ENCODE measurements at places on chromosomes 5 and 9. TPM values are rescaled to one million over a fixed set of nuclear protein-coding genes. Genes with fewer than 3 reads are reported as not detected.

- no peak for DNase-seq
Observed at GRCh38 chr5:96751203-96752169, 56.3 kb downstream of the ERAP1 start.

GRCh38 chr5:124444147-124444775 lies 302.2 kb downstream of the ZNF608 start:
- DNase-seq = no peak

Gene PRR16
- total RNA-seq = 4.4 TPM

DNA sequence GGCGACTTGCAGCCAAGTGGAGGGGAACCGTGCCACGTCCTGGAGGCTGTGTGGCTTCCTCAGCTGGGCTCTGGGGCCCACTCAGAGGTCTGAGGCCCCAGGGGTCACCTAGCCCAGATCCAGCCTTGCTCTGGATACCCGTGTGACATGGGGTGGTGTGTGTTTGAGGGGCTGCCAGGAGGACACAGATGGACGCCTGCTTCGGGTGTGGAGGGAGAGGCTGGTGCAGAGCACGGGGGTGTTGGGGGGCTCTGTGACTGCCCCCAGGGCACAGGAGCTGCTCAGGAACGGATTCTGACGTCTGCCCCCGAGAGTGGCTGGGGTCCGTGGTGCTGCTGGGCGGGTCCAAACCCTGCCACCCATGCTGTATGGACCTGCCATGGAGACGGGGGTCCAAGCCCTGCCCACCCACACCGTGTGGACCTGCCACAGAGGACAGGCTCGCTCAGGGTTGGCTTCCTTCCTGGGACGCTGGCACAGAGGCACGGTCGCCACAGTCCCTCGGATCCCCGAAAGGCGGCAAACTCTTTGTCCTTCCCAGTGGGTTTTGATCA lies 10.5 kb downstream of the INPP5E start:
- no peak for DNase-seq

DNA sequence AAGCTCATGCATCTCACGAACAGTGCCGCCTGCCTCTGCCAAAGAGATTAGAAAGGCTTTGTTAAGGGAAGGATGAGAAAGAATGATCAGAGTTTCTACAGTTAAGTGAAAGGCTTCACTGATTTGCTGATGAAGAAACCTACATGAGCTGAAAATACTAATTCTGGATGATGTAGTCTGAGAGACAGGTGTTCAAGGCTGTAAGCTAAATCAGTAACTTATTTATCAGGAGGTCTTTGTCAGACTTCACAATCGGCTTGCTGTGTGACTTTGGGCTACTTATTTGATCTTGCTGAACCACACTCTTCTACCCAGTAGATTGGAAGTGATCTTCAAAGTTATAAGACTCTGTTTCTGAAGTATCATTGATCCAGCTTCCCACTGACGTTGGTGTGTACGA lies 264.2 kb downstream of the RAB3C start:
- DNase-seq = no peak

Gene SLC23A1
- not detected for total RNA-seq

DNA sequence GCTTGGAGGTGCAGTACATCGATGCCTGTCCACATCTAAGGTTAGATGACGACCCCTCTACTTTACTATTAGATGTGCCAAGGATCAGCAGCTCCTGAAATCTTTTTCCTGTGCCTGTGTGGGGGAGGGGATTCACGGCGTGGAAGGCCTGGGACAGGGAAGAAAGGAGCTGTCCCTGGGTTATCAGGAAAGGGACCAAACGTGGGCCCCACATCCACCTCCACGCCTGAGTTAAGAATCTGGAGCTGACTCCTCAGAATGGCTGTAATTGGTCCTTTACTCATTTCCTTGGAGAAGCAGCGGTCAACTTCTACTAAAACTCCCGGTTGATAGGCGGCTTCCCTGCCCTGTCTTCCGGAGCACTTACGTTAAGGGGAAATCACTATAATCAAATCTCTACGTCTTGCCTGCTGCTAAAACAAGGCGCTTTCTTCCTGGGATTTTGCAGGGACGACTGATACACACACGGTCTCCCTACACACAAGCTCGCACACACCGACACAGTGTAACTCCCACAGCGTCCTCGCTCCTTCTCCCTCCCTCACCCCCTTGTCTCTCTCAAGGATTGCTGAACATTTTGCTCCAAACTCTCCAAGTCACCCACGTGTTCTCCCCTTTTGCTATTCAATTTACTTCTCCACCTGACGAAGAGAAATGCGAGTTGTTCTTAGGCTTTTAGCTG lies 1.4 kb downstream of the PDE4D start:
- no peak for DNase-seq

Gene CORO2A
- total RNA-seq = 0.36 TPM

GRCh38 chr9:84170521-84171141 lies 169.9 kb downstream of the SLC28A3 start:
- DNase-seq = peak; percentile 93

Gene CXCL14
- 0.18 TPM for total RNA-seq

DNA sequence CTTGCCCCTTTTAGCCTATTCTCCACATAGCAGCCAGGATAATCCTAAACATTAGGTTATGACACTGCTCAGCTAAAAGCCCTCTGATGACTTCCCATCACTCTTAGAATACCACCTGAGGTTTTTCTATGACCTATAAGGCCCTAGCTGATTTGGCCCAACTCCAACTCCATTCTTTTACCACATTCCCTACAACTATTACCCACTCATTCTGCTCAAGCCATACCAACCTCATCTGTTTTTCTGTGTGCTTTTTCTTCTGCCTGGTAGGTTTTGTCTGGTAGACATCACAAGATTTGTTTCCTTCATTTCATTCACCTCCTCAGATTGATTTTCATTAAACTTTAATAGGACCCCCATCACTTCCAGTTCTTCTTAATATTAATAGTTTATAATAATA lies 12.5 kb upstream of the FCHO2 start:
- DNase-seq = no peak

DNA sequence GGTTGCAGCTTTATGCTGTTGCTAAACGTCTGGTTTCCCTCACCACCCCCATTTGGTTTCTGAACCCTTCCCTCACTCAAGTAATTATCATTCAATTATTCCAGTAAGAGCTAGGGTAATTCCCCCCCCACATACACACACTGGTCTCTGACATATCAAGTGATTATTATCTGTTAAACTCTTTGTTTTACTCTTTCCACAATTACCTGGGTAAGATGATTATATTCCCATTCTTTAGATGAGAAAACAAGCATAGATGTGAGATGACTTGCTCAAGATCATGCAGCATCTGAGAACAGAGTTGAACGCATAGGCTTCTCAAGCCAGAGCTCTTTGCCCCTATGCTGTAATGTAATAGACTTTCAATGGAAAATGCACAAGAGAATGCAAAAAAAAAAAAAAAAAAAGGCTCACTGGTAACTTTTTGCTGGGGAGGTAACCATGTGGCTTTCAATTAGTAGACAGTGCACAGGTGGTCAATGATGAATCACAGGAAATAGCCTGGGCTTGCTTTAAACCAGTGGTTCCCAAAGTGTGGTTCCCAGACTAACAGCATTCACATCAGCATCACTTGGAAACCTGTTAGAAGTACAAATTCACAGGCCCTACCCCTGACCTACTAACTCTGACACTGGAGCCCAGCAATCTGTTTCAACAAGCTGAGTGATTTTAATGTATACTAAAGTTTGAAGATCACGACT lies 87.6 kb downstream of the PIK3R1 start:
- no peak for DNase-seq

DNA sequence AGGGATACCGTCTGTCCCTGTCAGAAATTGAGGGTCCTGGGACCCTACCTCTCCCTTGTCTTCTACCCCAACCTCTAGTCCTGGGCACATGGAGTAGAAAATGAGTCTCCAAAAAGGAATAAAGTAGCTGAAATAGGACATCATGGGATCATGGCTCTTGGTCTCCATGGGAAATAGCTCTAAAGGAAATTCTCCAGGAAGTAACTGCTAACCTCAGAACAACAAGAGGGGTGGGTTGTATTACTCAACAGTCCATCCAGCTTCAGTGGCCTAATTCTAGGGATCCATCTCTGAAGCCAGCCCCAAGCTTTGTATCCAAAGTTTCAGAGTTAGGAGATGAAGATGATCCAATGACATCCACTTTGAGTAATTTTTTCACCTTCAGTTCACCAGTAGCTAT lies 11.0 kb upstream of the RUSC2 start:
- DNase-seq = no peak

GRCh38 chr9:120696551-120697230 lies 17.6 kb downstream of the MEGF9 start:
- DNase-seq = no peak

DNA sequence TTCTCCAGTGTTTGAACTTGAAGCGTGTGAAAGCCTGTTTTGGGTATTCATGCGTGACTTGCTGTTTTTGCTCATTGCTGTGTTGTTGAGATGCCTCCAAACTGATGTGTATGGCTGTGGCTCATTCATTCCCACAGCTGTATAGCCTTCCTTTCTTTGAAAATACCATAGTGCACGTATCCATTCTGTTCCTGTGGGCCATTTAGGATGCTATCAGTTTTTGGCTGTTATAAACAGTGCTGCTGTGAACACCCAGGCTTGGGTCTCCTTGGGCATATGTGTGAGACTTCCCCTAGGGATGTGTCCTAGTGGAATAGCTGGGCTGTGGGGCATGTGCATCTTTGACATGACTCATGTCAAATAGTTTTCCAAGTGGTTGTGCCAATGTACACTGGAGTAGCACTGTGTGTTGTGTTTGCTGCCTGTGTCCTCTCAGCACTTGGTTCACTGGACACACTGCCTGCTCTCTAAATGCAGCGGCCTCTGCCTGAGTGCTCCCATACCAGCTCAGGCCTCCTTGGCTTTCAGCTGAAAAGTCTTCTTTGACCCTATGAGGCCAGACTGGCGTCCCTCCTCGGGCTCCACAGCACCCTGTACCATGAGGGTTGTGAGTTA lies 102.6 kb upstream of the TBC1D2 start:
- DNase-seq = peak; percentile 50

Gene KCNV2
- total RNA-seq = not detected

GRCh38 chr9:93235300-93235960 lies 51.5 kb downstream of the WNK2 start:
- no peak for DNase-seq

Gene OR1B1
- not detected for total RNA-seq

DNA sequence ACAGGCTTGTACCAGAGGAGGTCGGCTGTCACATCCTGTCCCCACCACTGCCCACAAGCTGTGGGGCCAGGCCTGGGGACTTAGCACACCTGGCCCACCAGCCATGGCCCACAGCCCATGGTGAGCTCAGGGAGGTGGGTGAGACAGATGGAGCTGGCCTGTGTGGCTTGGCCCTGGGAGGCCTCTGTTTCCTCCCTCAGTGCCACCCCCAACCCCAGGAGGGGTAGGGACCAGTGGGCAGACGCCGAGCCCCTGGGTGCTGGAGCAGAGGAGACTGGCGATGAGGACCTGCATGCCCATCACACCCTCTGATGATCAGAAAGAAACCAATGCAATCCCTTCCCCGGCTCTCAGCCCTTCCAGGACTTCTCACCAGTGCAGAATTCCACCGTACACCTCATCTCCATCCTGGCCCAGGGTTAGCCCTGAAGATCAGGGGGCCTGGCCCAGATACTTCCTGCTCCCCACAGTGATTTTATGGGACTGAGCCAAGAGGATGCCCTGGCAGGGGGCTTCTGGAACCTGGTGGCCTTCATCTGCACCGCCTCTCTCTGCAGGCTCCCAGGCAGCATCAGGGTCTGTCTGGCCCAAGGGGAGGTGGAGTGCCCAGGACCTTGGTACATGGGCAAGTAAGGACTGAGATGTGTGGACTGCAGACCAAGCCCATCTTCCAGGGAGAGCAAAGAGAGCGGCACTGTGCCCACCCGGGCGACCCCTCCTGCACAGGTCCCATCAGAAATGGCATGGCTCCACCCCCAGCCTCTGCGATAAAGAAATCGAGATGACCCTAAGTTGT lies 16.9 kb upstream of the NKD2 start:
- no peak for DNase-seq

DNA sequence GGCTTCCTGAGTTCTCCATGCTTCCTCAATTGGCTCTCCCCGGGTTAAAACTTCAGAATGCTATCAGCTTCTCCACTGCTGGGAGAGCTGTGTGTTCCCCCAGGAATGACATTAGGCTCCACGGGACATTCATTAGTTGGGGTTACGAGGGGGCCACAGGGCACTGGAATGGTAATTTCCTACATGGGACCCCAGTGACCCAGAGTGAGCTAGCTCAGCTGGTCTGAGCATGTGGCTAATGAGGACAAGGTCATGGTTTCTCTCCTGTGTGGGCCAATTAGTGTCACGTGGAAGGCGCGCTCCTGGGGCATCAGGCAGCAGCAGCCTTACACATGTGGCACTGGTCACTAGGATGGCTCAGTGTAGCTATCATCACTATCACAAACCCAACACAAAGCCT lies 21.0 kb downstream of the LSM11 start:
- DNase-seq = no peak

Gene NPR3
- 2.8 TPM for total RNA-seq

Gene SHISAL2B
- total RNA-seq = not detected

GRCh38 chr5:125251703-125252102 lies 505.3 kb upstream of the ZNF608 start:
- no peak for DNase-seq

Gene TRPM6
- under 0.01 TPM for total RNA-seq

Gene GPX8
- total RNA-seq = 79.7 TPM

- no peak for DNase-seq
Observed at GRCh38 chr5:170266570-170267381, 30.8 kb downstream of the LCP2 start.

GRCh38 chr5:152688561-152689249 lies 283.6 kb upstream of the NMUR2 start:
- DNase-seq = peak; percentile 50

DNA sequence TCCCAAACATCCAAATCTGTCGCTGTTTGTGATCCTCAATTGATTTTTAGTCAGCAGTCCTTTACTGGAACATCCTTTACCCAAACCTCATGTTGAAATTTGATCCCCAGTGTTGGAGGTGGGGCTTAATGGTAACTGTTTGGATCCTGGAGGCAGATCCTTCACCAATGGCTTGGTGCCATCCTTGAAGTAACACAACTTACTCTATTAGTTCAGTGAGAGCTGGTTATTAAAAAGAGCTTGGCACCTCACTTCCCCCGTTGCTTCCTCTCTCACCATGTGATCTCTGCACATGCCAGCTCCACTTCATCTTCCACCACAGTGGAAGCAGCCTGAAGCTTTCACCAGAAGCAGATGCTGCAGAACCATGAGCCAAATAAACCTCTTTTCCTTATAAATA lies 40.3 kb downstream of the DNAJB5 start:
- DNase-seq = no peak

DNA sequence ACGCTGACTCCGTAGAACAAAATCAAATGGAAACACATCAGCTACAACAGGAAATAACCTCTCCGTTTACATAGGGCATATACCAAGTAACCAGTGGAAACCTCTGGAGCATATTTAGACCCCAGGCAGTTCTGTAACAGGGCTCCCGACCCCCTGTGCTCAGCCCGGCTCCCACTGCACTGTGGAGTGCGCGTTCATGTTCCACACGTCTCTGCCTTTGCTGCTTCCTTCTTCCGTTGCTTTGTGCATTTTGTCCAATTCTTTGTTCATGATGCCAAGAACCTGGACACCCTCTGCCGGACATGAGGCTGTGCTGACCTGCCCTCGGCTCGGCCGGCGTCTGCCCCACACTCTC lies 5.9 kb upstream of the AGPAT2 start:
- no peak for DNase-seq

GRCh38 chr5:112386766-112387165 lies 32.3 kb downstream of the EPB41L4A start:
- no peak for DNase-seq
